ENCODE measurements at places on chromosomes 11 and 22.
A peak's percentile ranks its signal among the peaks of the same experiment; 100 is the strongest.

GRCh38 chr11:103295704-103296103, 186.5 kb downstream of the DYNC2H1 start:
- no peak for ATAC-seq

DNA sequence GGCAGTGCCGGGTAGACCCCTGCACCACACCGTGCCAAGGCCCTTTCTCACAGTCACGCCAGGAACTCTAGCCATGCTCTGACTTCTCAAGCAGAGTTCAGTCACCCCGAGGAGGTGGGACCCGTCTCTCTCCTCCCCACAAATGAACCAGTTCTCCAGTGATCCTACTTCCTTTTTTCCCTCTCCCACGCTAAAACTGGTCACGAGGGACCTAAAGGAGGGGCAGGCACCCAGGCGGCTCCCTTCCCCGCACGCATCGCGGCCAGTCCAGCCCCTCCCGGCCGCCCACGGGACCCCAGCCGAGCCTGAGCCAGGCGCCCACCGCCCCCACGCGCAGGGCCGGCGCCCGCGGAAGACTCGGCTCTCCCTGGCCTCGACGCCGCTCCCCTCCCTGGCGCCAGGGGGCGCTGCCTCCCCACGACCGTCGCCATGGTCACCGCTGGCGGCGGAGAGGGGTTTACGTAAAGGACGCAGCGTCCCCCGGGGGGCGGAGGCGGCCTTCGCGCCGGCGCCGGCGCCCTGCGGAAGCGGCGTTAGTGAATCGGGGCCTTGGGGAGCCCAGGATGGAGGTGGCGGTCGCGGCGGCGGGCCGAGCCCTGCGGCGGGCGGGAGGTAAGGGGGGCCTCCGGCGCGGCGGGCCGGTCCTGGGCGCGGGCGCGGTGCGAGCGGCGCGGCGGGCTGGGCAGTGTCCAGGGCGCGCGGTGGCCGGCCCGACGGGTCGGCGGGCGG, at the start of gene DAGLA:
TSS of gene DAGLA (plus strand) at position 499 of the 729 bp plus-strand sequence. CDS start 39,765 bp downstream, outside the sequence.
- ATAC-seq = peak; percentile 88

DNA sequence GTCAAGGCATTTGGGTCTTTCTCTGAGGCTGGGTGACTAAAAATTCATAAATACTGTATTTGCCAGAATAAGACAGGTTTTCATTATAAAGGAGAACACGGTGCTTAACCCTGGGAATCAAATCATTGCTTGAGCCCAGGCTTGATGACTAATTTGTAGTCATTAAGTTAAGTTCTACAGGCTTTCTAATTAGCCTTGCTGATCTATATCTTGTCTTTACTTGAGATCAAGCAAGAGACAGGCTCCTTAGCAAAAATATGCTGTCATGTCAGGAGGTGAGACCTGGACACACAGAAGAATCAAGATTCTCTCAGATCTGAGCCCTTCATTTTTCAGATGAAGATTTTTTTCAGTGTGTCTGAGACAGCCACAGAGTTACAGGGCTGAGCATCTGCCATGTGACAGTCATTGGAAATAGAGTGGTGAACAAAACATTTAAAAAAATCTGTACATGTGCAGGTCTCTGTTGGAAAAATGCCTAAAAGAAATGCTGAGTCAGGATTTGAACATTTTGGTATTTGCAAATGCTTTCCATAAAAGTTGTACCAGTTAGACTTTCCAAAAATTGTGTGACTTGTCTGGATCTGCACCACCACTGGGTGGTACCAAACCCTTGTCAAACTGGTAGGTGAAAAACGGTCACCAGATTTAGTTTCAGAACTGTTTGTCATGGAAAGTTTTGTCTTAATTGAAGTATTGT, 14.6 kb downstream of the ACAT1 start:
- ATAC-seq = peak; percentile 50

DNA sequence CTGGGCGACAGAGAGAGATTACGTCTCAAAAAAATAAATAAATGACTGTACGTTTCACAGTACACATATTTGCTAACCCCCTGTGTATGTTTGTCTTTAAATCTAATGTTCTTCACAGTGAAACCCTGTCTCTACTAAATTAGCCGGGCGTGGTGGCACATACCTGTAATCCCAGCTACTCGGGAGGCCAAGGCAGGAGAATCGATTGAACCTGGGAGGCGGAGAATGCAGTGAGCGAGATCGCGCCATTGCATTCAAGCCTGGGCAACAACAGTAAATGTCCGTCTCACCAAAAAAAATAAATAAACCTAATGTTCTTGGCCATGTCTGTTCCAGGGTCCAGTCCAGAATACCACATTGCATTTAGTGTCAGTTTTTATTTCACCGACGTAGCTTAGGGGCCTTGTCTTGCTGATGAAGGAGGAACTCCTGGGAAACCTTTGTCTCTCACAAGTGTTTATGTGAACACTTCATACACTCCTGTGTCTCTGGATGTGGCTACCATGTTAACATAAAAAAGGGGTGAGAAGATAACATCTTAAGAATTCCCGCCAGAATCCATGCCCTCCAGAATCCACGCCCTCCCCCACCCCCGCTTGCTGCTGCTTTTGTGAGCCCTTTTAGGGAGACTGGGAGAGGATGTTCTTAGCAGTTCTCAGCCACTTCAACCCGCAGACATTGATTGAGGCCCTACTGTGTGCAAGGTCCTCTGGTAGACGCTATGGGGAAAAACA, 5.0 kb upstream of the SERHL2 start:
- ATAC-seq = no peak

GRCh38 chr22:19871845-19872778, 17.4 kb upstream of the GNB1L start:
- ATAC-seq = no peak

DNA sequence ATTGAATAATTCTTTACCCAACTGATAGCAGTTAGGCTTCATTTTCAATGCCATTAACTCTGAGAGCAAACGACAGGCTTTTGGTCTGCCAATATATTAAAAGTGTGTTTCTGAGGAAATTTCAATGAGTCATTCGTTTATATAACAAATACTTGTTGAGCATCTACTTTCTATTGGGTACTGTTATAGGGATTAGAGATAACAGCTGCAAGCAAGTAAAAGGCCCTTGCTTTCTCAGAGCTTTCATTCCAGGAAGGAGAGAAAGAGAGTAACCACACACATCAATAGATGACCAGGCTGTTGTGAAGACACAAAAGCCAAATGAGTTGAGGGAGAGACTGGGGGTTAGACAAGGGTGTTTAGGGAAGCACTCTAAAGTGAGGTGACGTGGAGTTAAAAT, 35.7 kb downstream of the CD44 start:
- peak; percentile 45 for ATAC-seq

GRCh38 chr22:26004477-26004876, 164.8 kb upstream of the SEZ6L start:
- ATAC-seq = no peak

- ATAC-seq = no peak
Measured at GRCh38 chr11:115929618-115930129, 425.5 kb upstream of the CADM1 start.

DNA sequence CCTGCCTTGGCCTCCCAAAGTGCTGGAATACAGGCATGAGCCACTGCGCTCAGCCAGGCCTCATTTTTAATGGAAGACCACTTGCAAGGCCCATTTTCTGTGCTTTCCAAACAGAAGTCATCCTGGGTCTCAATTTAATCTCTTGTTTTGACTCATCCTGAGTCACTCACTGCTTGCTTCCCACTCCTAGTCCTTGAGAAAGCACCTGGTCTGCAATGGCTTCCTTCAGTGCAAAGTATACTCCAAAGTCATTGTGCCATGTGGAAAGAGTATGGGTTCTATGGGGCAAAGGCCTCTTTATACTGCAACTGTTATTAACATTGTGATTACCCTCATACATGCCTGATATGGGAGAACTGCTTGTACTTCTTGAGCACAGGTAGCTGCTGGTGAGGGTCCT, 18.3 kb upstream of the SLC5A1 start:
- ATAC-seq = no peak

GRCh38 chr11:93662175-93662570, 691 bp downstream of the CEP295 start:
- ATAC-seq = no peak

- ATAC-seq = no peak
Measured at GRCh38 chr11:66341502-66342126, 3.3 kb downstream of the BRMS1 start.

- no peak for ATAC-seq
Measured at GRCh38 chr11:79092791-79093353, 348.0 kb downstream of the TENM4 start.

DNA sequence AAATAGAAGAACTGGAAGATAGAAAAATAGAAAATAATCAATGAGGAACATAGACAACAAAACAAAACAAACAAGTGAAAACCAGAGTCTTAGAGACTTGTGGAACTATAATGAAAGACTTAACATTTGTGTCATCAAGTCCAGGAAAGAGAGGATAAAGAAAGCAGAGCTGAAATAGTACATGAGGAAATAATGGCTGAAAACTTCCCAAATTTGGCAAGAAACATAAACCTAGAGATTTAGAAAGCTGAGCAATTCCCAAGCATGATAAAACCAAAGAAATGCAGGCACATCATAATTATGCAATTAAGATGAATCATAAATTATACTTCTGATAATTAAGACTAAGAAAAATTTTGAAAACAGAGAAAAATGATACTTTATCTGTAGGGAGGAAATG, 614.5 kb downstream of the ETS1 start:
- no peak for ATAC-seq

GRCh38 chr11:67413266-67413849, 2.1 kb upstream of the CARNS1 start:
- ATAC-seq = peak; percentile 10

DNA sequence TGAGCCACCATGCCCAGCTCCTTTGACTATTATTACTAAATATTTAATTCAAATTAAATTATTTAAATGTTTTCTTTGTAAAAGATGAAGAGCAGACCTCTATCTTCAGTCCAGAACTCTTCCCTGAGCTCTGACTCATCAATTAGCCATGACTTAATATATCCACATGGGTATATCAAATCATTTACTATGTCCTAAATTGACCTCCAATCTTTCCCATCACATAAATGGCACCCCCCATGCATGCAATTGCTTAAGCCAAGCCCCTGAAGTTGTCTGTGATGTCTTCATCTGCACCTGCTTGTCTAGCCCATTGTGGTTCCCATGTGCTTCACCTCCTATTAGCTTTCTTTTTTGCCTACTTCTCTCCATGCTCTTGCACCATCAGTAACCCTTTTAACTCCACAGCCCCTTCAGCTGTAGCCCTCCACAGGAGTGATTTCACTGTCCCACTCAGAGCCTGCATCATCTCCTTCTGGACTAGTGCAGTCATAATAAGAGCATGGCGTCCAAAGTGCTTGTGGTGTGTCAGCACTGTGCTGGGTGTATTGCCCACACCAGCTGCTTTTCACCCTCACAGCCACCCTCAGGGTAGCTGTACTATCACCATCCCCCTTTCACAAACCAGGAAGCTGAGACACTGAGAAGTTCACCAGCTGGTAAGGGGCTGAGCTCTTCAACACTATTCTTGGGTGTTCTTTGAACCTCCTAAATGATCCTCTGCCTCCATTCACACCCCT, 11.8 kb upstream of the THY1 start:
- ATAC-seq = peak; percentile 12

GRCh38 chr11:75182664-75183063, 31.8 kb downstream of the SLCO2B1 start:
- no peak for ATAC-seq

GRCh38 chr11:61158691-61159381, 2.4 kb downstream of the VPS37C start:
- no peak for ATAC-seq

DNA sequence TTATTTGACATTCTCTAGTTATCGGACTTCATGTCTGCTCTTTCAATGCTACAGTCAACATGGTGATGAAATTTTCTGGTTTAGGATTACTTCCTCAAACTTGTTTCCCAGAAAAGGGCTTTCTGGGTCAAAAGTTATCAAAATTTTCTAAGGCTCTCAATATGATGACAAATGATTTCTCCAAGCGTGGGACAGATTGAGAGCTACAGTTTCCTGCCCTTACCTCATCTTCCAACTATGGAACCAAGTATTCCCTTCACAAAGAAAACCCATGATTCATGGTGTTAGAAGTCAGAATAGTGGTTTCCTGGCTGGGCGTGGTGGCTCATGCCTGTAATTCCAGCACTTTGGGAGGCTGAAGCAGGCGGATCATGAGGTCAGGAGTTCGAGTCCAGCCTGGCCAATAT, 17.8 kb downstream of the MYO18B start:
- peak; percentile 79 for ATAC-seq

DNA sequence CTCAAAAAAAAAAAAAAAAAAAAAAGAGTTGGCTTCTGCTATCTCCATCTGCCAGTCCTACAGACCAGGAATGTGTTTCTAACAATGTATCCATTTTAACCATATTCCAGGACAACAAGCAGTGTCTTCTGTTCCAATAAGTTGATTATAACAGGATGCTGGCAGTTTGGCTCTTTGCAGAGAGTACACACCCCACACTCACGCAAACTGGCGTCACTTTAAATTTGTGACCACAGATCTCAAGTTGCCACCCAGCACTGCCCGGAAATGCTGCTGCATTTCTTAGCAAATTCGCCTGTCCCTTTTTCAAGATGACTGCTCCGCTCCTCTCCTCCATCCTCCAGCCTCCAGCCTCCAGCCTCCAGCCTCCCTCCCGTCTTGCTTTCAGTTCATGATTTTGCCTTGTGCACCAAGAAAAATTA, 44.3 kb downstream of the SCGB1A1 start:
- peak; percentile 62 for ATAC-seq

- ATAC-seq = no peak
Measured at GRCh38 chr11:59173964-59174663, 2.2 kb downstream of the DTX4 start.

DNA sequence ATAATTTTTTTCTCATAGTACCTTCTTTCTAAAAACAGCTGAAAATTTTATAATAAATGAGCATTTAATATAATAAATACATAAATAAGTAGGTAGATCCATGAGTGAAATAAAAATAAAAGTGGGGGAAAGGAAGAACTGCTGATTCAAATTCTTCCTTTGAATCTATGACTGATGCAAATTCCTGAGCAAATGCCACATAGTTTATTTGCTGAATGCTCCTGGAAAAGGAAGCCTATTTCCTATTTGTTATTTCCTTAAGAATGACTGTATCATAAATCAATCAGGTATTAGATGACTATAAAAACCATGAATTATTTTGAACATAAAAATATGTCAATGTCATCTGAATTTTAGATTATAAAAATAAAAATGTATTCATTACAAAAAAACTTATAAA, 16.6 kb downstream of the BTBD10 start:
- peak; percentile 46 for ATAC-seq

GRCh38 chr11:60265373-60266214, 14.9 kb upstream of the MS4A4A start:
- peak; percentile 71 for ATAC-seq

DNA sequence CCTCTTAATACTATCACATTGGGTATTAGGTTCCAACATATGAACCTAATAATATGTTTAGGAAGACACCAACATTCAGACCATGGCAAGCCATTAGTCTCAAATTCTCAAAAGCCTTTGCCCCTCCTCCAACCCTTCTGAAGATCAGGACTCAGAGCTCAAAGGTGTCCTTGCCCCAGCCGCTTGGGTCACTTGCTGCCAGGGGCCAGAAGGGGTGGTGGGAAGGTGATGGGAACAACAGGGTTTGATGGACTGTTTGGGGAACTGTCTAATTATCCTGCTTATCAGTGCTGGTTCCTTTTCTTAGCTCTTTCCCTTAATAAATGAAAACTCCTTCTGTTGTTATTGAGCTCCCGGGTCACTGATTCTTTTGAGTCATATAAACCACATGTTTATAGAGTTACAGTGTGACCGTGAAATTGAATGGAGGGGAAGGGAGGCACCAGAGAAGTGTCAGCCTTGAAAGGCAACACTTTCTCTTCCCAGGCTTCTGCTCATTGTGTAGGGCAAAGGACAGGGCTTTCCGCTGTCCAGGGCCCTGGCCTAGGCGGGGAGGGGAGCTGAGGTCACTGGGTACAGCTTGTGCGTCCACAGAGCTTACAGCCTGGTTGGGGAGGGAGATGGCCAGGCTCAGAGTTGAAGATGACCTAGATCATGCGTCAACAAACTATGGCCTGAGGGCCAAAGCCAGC, 105.1 kb downstream of the FBXO7 start:
- no peak for ATAC-seq
